ENCODE measurements at places on chromosomes 4 and X.
A peak's percentile ranks its signal among the peaks of the same experiment; 100 is the strongest.

DNA sequence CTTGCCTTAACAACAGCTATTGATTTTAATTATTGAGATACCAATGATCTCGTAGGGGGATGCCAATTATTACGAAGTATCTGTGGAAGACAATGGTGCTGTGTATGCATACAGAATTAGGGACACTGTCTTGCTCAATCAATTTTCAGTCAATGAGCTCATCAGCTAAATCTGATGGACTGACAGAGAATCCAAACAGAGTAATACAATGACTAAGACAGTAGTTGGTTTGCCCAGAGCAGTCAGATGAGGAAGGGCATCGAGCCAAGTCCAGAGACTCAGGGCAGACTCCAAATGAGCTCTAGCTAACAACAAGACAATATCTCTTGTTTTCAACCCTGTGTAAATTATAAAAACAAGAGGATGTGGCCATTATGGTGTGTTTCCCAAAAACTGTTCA lies 14.7 kb upstream of the GSX2 start:
- peak; percentile 71 for DNase-seq

- DNase-seq, result no peak
These were observed 56.4 kb downstream of the RAB28 start for GRCh38 chr4:13427599-13428325.

DNA sequence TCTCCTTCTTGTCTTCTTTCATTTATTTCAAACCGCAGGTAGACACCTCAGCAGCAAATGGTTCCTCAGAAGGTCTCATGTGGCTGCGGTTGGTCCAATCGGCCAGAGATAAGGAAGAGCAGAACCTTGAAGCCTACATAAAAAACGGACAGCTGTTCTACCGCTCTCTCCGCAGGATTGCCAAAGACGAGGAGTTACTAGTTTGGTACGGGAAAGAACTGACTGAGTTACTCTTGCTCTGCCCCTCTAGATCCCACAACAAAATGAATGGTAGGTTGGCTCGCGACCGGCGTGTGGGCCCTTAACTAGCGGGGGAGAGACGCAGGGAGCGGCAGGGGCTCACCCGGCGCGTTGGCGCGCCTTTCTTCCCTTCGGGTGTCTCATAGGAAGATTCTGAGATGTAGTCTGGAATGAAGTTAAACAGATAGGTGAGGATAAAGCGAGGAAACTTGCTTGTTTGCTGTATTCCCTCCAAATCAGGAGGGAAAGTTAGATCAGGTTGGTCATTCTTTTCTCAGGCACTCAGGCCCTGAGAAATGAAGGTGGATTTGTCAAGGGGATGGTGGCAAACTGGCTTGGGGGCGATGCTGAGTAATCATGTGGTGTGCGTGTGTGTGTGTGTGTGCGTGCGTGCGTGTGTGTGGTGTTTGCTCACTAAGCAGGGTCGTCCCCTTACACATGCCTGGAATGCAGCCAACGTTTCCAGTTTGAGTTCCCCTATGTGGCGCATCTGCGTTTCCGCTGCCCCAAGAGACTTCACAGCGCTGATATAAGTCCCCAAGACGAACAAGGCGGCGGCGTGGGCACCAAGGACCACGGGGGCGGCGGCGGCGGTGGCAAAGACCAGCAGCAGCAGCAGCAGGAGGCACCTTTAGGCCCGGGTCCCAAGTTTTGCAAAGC lies 4.2 kb downstream of the PRDM8 start:
- DNase-seq, result no peak

DNA sequence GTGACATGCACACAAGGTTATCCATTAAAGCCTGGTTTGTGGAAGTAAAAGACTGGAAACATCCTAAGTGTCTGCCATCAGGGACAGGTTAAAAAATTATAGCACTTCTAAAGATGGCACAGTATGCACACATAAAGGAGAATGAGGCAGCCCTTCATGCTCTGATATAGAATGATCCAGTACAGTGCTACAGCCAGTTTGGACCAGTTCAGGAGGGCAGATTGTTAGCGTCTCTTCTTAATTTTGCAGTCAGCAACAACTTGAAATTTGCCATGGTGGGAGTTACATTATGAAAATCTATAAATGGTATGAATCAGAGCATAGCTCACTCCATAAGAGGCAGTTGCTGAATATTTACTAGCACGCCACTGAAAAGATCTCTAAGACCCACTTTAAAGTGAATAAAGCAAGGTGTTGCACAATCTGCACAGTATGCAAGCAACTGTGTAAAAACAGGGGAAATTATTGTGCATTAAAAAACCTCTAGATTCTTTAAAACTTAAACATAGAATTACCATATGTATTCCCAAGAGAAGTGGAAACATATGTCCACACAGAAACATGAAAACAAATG lies 20.3 kb upstream of the SOD3 start:
- no peak for DNase-seq

- no peak for DNase-seq
These were observed 31.4 kb upstream of the BBS12 start for GRCh38 chr4:122701061-122701460.

GRCh38 chrX:38870361-38870895 lies 69.2 kb downstream of the MID1IP1 start:
- DNase-seq, result no peak

- DNase-seq, result no peak
These were observed 156.6 kb downstream of the FAM13A start for GRCh38 chr4:88900432-88900831.

All from keratinocyte (primary cell).